ENCODE measurements at places on chromosomes 4 and X.

- DNase-seq, result no peak
Observed at GRCh38 chr4:61501812-61502211, 301.7 kb downstream of the ADGRL3 start.

- peak; percentile 11 for DNase-seq
Observed at GRCh38 chrX:119132961-119133360, 5.3 kb upstream of the KIAA1210 start.

- no peak for DNase-seq
Observed at GRCh38 chrX:148290931-148291330, 209.5 kb upstream of the AFF2 start.

DNA sequence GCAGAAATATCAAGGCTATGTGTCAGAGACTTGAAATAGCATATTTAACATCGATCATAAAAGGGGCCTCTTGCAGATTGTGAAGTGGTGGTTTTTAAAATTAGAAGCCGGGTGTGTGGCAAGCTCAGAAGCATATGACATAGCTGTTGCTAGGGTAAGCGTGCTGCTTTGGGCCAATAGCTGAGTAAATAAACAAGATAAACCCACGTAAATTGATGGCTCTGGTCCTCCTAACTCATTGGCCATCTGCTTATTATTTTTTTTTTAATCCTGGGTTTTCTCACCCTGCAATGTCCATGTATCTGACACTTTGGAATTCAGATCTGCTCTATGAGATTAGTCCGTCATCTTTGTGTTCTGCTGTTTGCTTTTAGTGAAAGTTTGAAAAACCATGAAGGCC lies 32.6 kb upstream of the STOX2 start:
- DNase-seq, result no peak

DNA sequence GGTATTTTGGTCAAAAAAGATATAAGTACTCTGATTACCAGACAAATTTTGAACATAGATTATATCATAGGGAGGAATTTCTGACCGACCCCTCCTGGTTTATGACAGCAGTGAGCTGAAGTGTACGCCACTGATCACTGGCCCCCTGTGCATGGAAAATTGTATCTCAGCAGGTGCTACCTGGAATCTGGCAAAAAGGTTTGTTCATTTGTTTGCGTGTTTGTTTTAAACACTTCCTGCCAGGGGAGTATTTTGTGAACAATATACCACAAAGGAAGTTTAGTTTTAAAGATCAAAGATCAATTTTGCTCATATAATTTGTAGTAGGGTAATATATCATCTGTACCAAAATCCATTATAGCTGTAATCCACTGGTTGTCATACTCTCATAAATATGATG lies 219.7 kb upstream of the TENM3 start:
- DNase-seq, result no peak

GRCh38 chr4:167218022-167218608 lies 16.2 kb downstream of the SPOCK3 start:
- DNase-seq, result no peak

DNA sequence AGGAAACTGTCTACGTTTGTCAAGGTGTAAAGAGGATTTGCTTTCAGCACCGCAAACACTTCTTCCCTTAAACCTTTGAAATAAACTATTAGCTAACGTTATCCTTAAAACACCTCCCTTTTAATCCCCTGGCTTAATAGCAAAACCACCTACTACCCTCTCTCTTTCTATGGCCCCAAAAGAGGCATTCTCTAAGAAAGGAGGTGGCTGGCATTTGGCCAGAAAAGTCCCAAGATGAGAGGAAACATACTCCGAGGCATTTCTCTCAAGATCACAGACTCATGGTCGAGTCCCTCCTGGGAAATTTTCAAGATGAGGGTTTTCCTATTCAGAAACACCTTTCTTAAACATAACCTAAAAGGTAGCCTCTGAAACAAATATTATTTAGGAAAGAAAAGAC lies 60.6 kb upstream of the VCX3B start:
- no peak for DNase-seq

- no peak for DNase-seq
Observed at GRCh38 chrX:119406776-119407175, 7.6 kb downstream of the SLC25A43 start.

DNA sequence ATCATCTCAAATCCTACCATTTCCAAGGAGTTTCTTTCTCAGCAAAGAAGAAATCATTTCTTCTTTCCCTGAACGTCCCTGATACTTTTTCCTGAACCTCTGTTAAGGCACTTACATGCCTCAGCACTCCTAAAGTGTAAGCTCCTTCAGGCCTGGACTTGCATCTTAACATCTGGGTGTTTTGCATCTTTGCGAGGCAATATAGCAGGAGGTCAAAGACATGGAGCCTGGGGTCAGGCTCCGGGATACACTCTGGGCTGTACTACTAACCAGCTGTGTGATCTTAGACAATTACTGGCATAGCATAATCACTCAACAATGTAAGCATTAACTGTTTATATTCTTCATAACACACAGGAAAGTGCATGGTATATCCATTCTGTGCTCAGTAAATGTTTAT lies 275.5 kb upstream of the BOD1L1 start:
- no peak for DNase-seq

DNA sequence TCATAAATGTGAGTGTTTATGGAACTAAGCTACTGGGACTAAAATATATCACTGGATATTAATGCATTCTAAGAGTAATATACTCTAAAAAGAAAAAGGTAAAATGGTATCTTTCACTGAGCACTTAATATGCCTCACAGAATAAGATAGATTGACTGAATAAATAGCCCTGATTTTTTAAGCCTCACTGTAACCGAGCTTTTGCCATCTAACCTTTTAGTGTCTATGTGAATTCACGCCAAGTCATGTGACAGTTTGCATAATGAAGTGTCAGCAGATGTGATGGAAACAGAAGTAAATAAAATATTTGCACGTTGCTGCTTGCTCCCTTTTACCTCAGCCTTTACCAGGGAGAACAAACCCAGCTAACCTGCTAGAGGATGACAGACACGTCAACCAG lies 119.7 kb upstream of the NWD2 start:
- DNase-seq, result no peak

- no peak for DNase-seq
Observed at GRCh38 chrX:13216139-13216538, 103.7 kb downstream of the ATXN3L start.

- no peak for DNase-seq
Observed at GRCh38 chr4:144872508-144873225, 225.3 kb downstream of the ANAPC10 start.

DNA sequence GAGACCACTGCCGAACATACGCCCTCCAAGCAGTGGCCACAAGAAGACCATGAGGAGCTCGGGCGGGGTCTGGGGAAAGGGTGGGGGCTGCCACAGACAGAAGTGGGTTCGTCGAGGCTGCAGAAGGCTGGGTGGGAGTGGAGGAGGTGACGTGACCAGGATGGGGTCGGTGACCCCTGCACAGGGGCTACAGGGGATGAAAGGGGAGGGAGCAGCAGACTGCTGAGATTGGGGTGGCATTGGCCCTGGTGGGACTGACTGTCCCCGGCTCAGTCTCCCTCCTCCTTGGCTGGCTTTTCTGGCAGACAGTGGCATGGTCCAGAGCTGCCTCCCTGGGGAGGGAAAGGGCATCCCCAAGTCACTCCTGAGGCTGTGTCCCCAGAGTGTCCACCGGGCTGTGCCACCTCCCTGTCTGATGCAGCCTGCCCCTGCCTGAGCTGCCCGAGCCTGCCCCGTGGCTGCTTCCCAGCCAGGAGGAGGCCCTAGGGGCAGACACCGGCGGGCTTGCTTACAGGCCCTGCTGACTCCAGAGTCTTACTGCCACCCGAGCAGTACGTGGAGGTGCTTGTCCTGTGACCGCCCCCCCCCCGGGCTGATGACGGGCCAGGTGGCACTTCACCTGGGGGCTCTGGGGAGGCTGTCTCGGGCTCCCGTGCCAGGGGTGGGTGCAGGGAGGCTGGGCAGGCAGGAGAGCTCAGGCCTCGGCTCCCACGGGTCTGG lies 7.2 kb downstream of the SH3BP2 start:
- peak; percentile 47 for DNase-seq

GRCh38 chr4:174631901-174632758 lies 109.8 kb upstream of the HPGD start:
- DNase-seq, result no peak

- DNase-seq, result no peak
Observed at GRCh38 chr4:149702414-149703293, 113.0 kb downstream of the IQCM start.

- no peak for DNase-seq
Observed at GRCh38 chr4:53175640-53176039, 190.2 kb downstream of the SCFD2 start.

DNA sequence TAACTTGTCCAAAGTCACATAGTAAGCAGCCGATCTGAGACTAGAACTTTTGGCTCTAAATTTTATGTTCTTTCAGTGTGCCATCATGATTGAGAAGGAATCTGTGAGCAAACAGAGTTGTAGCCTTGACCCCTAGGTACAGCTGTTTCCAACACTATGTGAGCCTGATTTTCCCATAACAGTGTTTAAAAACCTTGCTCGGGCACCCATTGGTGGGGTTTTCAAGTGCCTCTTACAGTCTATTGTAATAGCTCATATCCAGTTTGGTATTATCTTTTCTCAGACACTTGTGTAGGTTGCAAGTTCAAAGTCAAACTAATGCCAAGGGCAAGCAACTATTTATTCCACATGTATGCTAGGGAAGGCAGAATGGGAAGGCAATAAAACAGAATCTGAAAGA lies 467.9 kb downstream of the INPP4B start:
- DNase-seq, result no peak

DNA sequence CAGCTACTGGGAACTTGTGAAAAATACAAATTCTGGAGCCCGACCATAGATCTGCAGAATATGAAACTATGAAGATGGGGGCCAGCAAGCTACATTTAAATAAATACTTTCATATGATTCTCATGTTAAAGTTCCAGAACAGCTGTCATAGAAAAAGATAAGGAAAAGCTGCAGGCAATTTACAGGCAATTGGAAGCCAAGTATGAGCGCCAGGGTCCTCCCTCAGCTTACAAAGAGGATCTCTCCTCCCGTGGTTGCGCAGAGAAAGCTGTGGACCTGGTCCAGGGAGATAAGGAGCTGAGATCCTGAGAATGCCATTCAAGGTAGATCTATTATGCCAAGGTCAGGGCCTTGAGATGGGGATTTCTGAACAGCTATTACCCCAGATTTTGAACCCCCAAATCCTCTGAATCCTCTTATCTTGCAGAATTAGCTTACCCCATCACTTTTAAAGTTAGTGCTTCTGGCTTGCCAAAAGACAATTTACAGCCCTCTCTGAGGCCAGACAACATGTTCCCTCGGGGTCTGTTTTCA lies 25.6 kb upstream of the FRAS1 start:
- no peak for DNase-seq

GRCh38 chr4:40991908-40992307 lies 222.4 kb downstream of the APBB2 start:
- no peak for DNase-seq

All from HL-60 (cell line).